Effector memory CD4-positive, alpha-beta T cell (primary cell): ENCODE measurements at places on chromosomes 16 and 17.
A peak's percentile ranks its signal among the peaks of the same experiment; 100 is the strongest.

- DNase-seq = no peak
Observed at GRCh38 chr16:50848755-50849514, 107.0 kb downstream of the CYLD start.

DNA sequence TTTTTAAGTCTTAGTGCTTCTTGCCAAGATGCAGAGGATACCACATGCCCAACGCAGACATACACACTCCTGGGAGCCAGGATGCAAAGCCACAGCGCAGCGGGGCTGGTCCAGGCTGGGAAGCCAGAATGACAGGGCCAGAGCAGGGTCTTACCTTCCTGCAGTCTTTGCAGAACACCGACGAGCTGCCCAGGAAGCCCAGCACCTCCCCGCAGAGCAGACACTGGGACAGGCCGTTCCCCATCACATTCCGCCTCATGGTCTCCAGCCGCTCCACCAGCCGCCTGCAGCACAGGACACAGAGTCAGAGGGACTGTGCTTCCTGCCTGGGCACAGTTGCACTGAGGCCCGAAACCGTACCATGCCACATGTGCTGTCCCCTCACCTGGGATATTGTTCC is 33.3 kb downstream of the RPH3AL start:
- no peak for DNase-seq

- no peak for DNase-seq
Observed at GRCh38 chr17:34714475-34715410, 135.4 kb downstream of the TMEM132E start.

DNA sequence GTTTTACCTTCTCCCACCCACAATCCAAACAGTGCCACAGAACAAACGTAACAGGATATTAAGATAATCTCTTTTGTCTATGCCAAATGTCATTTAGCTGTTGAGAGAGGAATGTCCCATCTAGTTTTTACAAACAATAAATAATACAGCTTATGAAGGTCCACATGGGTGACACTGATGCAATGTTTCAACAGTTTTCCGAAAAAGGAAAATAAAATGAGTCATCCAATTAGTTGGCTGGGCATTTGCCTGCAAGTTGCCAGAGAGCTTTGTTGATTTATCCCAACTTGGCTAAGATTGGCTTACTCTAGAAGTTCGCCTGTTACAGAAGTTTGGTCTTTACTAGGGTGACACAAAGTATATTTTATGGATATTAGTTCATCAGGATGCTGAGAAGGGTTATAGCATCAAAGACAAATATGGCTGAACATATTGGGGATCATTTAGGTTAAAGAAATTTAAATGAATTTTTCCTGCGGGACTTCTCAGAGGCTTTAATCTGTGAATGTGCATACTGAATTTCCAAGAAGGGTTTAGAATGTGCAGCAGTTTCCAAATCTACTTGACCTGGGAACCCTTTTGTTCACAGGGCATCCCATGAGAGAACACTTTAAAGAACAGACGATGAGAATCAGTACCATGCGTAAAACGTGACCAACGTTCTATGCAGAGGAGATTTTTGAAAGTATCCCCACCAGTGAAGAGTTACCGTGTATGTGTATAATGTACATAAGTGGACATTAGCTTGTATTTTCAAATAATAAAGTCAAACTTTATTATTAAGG is 73.1 kb downstream of the CDH13 start:
- DNase-seq = no peak

GRCh38 chr17:66775271-66775670 is 59.6 kb upstream of the CACNG5 start:
- no peak for DNase-seq

DNA sequence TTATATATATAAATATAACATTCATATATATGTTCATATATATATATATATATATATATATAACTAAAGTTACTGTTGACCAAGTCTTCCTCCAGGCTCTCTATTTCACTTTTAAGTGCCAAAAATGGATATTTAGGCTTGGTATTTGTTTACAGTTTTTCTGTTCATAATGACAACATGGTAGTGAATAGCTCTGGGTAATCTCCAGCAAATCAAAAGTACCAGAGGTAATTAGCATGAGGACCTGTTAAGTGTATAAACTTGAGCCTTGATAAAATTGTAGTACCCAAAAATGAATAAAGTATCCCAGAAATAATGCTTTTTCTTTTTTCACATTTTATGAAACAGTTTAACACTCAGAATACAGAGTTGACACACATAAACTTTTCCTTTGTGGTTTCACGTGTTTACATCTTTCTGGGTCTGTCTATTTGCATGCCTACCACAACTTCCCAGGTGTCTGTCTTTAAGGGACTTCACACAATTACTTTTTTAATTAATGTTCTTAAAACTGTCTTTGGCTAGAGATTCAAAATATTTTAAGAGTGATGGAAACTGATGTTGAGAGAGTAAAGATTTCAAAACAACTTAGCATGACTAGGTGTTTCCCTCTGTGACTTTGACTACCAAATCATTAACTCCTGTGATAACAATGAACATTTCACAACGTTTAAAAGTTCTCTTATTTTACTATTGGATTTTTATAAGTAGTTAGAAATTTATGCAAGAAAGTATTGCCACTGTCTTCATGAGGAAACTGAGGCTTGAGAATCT is 47.9 kb downstream of the RABEP1 start:
- no peak for DNase-seq

GRCh38 chr17:36697903-36698530 is 96.6 kb downstream of the MRM1 start:
- no peak for DNase-seq

- no peak for DNase-seq
Observed at GRCh38 chr17:67311575-67311974, 54.8 kb downstream of the PSMD12 start.

DNA sequence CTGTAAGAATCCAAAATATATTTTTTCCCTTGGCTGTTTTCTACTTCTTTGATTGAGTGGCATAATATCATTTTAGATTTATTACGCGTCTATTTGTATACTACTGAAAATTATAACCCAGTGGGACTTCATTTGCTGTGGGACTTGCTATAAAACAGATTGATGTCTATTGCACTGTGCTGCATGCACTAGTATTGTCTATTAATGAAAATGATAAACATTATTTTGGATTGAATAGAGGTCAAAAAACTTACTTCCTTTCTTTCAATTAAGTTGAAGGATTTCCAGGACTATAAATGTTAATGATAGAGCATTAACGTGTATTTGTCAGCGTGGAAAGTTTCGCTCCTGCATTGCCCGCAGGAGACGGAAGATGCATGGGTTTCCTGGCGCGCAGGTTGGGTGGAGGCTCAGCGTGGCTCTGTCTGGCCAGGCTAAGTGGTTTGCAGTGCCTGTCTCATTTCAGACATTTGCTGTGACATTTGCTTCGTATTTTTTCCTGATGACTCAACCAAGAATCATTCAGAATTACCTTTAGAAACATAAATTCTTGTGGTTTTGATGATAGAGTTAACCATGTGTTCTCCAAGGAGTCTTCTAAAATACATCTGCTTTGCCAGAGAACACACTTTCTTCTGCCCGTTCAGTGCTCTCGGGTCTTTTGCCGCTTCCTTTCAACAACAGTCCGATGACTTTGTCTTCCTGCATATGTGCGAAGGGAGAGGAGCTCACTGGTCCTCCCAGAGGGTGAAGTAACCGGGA is 216.7 kb downstream of the RPTOR start:
- peak; percentile 36 for DNase-seq

DNA sequence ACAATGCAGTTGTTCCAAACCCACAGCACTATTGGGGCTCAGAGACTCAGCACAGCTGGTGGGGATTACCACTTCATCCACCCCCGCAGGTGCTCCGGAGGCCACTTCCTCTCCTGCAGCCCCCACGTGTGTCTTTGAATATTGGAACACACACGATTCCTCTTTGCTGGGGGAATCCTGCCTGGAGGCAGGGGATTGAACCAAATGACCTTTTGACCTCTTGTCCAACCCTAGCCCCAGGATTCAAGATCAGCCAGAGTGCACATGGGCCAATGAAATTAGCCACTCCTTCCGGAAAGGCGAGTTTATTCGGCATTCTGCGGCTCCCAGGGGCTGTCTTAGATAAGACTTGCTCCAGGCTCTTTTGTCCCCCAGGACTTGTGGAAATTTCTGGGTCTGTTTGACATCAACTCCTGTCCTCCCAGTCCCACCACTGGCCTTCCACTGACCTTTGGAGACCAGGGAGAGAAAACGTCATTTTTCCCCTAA is 350.2 kb downstream of the FOXL1 start:
- no peak for DNase-seq

- no peak for DNase-seq
Observed at GRCh38 chr17:43155666-43156065, 15.3 kb upstream of the NBR1 start.

GRCh38 chr17:44707755-44708400 is 587 bp upstream of the DBF4B start:
- no peak for DNase-seq

DNA sequence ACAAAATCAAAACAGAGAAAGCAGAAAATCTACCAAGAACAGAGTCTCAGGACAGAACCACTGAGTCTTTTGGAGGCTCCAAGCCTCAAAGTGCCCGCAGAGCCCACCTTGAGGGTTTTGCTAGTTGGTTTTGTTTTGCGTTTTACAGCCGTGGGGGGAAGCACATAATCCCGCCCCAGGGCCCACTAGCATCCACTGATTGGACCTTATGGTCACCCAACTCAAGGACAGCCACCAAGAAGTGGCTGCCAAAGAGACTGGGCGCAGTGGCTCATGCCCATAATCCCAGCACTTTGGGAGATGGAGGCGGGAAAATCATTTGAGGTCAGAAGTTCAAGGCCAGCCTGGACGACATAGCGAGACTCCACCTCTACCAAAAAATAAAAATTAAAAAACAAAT is 9.9 kb downstream of the ALOX15B start:
- no peak for DNase-seq

DNA sequence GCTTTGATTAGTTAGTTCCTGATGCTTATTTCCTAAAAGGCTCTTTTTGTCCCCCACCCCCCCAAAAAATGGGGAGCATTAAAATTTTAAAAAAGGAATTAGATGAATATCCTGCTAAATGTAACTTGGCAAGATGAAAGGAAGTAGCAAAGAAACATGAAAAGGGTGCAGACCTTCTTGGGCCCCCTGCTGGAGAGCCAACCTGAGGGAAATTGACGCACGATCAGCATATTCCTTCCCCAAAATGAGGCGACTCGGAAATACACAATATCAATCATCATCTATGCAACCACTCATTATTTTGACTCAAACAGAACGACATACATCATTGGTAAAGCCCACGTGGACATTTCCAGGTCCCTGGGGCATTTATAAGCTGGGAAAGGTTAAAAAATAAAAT is 59.7 kb downstream of the GRIN2A start:
- no peak for DNase-seq

- DNase-seq = no peak
Observed at GRCh38 chr16:11665071-11665491, 3.2 kb upstream of the SNN start.

DNA sequence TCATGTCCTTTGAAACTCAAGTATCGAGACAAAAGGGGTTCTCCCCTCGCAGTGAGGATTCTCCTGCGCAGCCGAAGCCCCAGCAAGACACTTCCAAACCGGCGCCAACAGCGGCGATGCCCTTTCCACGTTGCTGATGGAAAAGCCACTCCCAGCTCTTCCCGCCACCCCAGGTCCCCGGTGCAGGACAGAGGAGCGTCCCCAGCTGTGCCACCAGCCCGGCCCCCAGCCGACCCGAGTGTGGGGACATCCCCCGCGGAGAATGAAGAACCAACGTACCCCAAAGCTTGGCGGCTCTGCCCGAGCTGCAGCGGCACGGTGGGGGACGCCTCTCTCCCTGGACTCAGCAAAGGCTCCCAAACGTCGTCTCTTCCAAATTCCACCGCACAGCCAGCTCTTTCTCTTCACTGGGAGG is 573 bp downstream of the CHST6 start:
- no peak for DNase-seq

DNA sequence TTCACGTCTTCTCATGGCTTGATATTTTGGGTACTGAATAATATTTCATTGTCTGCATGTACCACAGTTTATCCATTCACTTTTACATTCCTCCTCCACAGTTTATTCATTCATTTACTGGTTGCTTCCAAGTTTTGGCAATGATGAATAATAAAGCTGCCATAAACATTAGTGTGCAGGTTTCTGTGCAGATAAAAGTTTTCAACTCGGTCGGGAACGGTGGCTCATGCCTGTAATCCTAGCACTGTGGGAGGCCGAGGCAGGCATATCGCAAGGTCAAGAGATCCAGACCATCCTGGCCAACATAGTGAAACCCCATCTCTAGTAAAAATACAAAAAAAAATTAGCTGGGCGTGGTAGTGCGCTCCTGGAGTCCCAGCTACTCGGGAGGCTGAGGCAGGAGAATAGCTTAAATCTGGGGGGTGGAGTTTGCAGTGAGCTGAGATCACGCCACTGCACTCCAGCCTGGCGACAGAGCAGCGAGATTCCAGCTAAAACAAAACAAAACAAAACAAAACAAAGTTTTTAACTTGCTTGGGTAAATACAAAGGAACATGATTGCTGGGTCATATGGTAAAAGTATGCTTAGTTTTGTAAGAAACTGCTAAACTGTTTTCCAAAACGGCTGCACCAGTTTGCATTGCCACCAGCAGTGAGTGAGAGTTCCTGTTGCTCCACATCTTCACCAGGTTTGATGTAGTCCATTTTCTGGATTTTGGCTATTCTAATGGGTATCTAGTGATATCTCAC is 89.5 kb downstream of the WWP2 start:
- no peak for DNase-seq

DNA sequence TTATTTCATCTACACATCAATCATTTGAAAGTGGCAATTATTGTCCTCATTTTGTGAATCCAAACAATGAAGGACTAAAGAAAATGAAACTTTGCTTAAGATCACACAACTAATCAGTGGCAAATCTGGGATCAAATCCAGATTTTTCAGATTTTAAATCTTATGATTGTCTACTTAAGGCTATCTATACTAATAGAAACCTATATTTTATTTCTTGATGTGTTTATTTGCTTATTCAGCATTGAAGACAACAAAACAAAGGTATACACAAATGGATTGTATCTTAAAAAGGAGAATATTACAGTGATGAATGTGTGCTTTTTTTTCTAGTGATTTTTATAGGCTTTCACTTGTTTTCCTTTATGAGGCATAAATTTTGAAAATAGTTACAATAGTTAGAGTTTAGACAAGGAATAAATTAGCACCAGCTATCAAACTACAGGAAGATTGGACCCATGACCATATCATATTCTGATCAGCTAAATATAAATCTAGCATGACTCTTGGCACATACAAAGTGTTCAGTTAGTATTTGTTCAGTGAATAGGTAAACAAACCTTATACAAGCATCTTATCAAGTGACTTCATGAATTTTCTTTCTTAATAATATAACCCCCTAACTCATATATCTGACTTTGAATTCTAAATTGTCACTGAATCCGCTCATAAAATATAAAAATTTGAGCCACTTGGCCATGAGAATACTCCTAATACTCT is 20.5 kb downstream of the VMP1 start:
- no peak for DNase-seq
